ENCODE measurements at places on chromosomes 2 and 18.

- no peak for DNase-seq
Measured at GRCh38 chr18:13222856-13223281, 4.3 kb downstream of the LDLRAD4 start.

GRCh38 chr2:60882971-60883753 lies 1.8 kb downstream of the REL start:
- DNase-seq: peak; percentile 24

DNA sequence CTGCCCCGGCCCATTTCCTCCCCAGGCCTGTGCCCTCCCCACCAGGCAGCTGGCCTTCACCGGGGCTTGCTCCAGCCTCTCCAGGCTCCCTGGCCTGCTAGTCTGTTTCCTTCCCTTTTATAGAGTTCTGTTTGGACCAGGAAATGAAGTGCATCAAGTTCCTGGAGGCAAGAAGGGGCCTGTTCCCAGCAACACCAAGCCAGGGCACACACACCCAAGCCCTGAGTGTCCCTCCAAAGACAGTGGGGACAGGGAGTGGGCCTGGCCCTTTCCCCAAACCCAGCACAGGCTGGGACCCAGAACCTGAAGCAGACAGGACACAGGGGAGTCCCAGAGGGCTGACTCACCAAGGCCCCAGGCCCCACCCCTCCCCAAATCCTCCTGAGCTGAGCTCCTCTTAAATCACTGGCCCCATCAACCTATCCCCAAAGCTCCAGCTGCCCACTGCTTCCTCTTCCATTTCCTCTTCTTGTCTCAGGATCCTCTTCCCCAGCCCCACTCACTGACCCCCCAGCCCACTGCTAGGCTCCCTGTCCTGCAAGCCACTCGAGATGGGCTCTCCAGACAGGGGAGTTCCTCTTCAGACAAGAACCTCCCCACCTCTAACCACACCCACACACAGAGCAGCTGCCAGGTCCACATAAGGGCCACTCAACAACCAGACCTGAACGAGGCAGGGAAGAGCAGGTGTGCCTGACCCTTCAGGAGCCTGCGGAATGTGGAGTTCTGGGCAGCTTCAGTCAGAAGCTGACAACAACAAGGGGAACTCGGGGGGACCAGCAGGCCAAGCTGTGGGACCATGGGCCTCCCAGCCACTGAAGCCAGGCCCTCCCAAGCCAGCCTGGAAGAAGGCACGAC lies 74.2 kb downstream of the TNS1 start:
- DNase-seq: no peak

- DNase-seq: no peak
Measured at GRCh38 chr2:70412294-70413070, 110.6 kb upstream of the FAM136A start.

- DNase-seq: no peak
Measured at GRCh38 chr2:64975232-64975821, 13.9 kb upstream of the SLC1A4 start.

DNA sequence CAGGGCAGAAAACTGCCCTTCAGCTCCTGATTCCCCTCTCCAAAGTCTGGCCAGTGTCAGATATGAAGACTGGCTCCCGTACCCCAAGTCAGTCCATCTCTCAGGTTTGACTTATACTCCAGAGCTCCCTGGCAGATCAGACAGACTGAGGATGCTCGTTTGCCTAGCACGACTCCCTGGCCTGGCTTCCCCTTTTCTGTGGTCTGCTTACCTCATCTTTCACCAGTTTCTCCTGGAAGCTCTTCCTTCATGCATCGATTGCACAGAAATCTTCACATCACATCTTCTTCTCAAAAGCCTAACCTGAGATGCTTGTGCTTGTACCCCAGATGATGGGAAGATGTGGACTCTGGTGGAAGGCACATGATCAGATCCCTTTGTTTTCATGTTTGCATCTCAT lies 387.9 kb upstream of the POU3F3 start:
- no peak for DNase-seq

DNA sequence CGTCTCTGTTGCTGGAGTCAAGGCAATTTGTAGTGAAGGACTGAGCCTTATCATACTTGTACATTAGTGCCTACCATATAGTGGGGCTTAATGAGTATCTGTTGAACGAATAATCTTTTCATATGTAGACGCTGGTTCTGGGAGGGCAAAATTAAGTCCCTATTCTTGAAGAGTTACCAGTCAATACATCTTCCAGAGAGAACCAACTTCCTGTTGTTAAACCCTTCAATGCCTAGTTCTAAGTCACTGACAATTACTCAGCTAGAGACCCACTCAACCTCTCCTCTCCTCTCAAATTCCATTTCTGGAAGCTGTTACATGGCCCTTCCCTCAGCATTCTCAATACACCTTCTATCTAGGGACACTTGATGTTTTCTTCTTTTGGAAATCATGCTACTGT lies 1.1 kb upstream of the MOB4 start:
- peak; percentile 26 for DNase-seq

DNA sequence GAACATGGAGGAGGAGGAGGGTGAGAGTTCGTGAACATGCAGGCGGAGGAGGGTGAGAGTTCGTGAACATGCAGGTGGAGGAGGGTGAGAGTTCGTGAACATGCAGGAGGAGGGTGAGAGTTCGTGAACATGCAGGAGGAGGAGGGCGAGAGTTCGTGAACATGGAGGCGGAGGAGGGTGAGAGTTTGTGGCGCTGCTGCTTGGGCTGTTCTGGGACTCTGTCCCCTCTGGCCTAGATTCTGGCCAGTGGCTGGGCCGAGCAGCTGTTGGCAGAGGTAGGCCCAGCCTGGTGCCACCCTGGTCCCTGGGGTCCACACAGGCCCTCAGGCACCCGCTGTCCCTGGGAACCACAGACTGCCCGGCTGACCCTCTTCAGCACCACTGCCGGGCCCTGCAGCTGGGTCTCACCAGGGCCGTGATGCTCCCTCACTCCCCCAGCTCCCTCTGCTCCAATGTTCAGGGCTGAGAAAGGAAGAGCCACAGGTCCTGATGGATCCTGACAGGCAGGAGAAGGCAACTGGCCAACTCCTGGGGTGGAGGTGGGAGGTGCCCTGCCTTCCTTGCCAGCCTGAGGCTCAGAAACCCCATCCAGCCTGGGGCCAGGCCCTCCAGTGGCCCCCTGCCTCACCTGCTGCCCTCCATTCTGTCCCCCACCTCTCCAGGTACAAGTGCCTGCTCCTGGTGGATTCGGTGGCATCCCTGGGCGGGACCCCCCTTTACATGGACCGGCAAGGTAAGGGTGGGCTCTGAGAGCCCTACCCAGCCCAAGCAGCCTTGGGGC lies 3.9 kb downstream of the AGXT start:
- DNase-seq: no peak

DNA sequence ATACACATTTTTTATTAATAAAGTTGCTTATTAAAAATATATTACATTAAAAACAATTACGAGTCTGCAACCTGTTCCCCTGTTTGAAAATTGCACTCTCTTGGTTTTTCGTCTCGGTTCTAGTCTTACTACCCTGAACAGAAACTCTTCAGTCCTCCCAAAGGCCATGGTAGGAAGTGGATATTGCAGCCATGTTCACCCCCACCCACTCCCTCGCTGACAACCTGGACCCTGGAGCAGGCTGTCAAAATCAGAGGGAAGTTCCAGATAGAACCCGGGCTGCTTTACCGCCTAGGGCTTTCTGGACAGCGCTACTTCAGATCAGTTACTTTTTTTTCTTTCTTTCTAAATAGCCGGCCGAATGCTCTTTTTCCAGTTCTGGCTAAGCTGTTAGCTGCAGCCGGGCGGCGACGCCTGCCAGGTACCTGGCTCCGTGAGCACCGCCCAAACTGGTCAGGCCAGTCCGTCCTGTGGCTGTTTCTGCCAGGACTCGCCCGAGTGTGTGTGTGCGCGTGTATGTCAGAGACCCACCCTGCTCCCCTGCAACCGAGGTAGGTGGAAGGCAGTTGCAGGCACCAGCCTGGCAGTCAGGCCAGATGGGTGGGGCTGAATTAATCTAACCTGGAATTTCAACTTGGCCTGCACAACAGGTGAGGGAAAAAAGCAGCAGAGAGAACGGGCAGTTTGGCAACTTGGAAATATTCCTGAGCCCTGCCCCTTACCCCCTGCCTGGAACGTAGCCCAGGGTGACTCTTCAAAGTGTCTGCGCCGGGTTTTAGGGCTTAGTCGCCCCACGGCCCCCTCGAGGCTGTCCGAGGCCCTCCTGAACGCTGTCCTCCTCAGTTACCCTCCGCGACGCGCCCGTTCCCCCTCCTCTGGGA lies 1.1 kb upstream of the TET3 start:
- no peak for DNase-seq

- no peak for DNase-seq
Measured at GRCh38 chr2:236963631-236964182, 122.0 kb upstream of the COPS8 start.

GRCh38 chr18:23301972-23302371 lies 151.1 kb upstream of the RIOK3 start:
- no peak for DNase-seq

- DNase-seq: peak; percentile 82
Measured at GRCh38 chr2:169107645-169108044, 38.3 kb downstream of the DHRS9 start.

- DNase-seq: no peak
Measured at GRCh38 chr18:48796491-48797205, 154.1 kb downstream of the SMAD7 start.

Measured in CD8-positive, alpha-beta T cell (primary cell).